ENCODE measurements at places on chromosomes 4 and X.
A peak's percentile ranks its signal among the peaks of the same experiment; 100 is the strongest.

DNA sequence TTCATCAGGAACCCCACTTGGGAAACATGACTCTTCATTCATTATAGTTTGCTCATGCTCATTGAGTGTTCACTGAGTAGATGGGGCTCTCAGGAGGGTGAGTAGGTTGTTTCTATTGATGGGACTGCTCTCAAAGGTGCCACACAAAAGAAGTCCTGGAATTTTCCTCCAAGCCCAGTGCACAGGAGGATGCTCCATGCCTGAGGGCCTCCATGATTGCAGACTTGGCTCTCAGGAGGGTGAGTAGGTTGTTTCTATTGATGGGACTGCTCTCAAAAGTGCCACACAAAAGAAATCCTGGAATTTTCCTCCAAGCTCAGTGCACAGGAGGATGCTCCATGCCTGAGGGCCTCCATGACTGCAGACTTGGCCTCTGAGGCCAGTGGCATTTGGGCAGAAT, 108.5 kb downstream of the ZNF674 start:
- no peak for DNase-seq

DNA sequence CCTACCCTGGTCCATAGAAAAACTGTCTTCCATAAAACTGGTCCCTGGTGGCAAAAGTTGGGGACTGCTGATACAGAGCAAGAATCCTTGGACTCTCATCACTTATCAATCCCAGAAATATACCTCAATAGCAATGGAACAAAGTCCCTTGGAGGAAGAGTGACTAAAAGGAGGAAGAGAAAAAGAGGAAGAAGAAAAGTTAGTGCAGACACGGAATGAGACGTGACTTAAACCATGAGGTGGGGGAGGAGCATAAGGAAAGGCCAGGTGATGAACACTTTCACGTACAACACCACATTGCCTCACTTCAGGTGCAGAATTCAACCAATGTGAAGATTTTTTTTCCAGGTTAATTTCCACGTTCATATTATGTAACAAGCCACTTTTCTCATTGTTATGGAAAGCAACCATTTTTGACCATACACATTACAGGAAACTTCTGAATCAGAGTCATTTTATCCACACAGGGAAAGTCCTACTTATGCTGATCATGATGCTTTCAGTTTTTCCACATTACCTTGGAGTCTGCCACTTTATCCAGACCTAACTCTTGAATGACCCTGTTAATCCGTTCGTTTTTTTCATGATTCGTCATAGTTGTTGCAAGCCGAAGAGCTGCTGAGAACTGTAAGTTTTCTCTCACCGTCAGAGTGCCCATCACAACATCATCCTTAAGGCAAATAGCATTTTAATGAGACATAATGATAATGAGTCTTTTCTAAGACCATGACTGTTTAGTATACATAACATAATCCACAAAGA, 27.7 kb downstream of the ABCG2 start:
- no peak for DNase-seq

- no peak for DNase-seq
These were observed 201.7 kb upstream of the AFF2 start for GRCh38 chrX:148298737-148299136.

DNA sequence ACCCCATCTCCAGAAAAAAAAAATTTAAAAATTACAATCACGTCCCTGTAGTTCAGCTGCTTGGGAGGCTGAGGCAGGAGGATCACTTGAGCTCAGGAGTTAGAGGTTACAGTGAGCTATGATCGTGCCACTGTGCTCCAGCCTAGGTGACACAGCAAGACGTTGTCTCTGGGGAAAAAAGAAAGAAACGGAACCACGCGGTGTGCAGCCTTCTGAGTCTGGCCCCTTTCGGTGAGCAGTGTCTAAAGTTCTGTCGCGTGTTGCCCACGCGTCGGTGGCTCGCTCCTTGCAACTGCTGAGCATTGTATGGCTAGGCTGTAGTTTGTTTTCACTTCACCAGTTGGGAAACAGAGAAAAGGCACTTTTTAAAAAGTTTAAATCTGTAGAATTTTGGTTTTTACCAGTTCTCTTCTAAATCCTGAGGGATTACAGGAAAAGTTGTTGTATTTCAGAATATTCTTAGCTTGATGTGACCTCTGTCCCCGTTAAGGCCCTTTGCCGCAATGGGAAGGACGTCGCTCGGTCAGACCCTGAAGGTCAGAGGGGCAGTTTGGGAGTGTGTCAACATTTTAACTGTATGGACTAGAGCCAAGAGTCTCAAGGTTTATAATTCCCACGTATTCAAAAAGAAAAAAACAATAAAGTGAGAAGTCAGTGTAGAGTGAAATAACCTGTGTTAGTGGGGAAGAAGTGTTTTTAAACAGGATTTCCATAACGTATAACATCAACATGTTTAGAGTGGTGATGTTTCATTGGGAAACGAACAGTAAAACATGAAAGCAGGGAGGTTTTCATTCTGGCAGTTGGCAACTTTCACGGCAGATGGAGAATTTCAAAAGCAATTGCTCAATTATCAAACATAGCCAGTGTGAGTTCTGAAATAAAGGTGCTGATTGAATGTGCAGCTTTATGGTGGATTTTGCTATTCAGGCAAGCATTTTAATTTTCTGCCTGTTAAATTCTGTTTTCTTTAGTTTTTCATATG, 45.8 kb upstream of the MSANTD1 start:
- peak; percentile 16 for DNase-seq

GRCh38 chr4:123616951-123617461, 220.4 kb downstream of the SPRY1 start:
- no peak for DNase-seq

DNA sequence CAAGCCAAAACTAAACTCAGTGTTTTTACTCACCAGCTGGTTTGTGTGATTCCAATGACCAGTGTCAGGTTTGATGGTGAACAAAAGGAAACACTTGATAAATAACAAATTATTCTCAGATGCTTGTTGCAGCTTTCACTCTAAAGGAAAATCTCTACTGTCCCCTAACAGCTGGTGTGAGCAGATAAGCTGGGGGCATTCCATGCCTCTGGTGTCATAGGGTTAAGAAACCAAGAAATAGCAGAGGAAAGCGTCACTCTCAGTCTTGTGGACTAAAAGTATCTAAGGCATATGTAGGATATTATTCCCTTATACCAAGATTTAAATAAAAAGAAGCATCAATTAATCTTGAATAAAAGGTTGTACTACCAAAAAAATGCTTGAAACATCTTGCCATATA, 24.3 kb downstream of the TRPC5 start:
- DNase-seq = no peak

Measured in stimulated activated CD4-positive, alpha-beta T cell treated with anti-CD3 and anti-CD28 coated beads, Interleukin-4, amount 100 ng/mL, for 48 hours (primary cell).